ENCODE measurements at places on chromosomes 2 and 18.

DNA sequence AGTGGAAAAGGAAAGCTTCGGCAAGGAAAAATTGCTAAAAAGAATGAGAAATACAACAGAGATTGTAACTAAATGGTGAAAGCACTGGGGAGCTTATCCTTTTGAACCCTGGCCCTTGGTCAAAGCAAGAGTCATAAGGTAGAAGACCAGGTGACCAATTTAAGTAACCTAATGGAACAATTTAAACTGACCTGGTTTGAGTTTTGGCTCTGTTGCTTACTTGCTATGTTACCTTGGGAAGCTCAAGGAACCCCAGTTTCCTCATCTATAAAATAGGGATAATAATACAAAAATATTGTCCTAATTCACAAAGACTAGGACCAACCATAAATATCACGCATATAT, 48.6 kb downstream of the NHEJ1 start:
- DNase-seq, result no peak

- no peak for DNase-seq
Observed at GRCh38 chr2:112750560-112750843, 13.9 kb downstream of the CKAP2L start.

DNA sequence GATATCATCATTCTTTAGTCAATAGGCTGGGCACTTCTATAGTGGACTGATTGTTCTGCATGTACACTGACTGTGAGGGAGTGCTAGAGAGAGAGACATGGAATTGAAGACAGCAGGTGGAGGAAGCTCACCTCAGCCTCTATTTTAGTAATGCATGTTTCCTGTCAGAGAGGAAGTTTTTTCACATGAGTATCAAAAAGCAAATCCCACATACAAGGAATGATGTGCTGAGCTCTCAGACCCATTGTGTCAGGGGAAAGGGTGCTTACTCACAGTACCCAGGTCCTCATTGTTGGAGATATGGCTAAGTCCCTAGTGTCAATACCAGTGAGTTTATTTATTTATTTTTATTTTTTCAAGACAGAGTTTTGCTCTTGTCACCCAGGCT, 9.9 kb upstream of the CDK15 start:
- no peak for DNase-seq

- DNase-seq, result no peak
Observed at GRCh38 chr2:152430876-152431275, 95.9 kb downstream of the FMNL2 start.
